ENCODE measurements at places on chromosomes 5 and 9. TPM values are rescaled to one million over a fixed set of nuclear protein-coding genes. Genes with fewer than 3 reads are reported as not detected.

The ANGPTL2 gene
- total RNA-seq = not detected

The KCNT1 gene
- total RNA-seq = not detected

The TYRP1 gene
- total RNA-seq = not detected

The FOXI1 gene
- not detected for total RNA-seq

The OR2S2 gene
- total RNA-seq = not detected

The KLF9 gene
- 24.5 TPM for total RNA-seq

The GGTA1 gene
- total RNA-seq = not detected

The PCDHGA6 gene
- 0.05 TPM for total RNA-seq
